ENCODE measurements at places on chromosomes 1 and 21.

GRCh38 chr1:168960595-168960994, 145.9 kb upstream of the ATP1B1 start:
- DNase-seq: no peak

DNA sequence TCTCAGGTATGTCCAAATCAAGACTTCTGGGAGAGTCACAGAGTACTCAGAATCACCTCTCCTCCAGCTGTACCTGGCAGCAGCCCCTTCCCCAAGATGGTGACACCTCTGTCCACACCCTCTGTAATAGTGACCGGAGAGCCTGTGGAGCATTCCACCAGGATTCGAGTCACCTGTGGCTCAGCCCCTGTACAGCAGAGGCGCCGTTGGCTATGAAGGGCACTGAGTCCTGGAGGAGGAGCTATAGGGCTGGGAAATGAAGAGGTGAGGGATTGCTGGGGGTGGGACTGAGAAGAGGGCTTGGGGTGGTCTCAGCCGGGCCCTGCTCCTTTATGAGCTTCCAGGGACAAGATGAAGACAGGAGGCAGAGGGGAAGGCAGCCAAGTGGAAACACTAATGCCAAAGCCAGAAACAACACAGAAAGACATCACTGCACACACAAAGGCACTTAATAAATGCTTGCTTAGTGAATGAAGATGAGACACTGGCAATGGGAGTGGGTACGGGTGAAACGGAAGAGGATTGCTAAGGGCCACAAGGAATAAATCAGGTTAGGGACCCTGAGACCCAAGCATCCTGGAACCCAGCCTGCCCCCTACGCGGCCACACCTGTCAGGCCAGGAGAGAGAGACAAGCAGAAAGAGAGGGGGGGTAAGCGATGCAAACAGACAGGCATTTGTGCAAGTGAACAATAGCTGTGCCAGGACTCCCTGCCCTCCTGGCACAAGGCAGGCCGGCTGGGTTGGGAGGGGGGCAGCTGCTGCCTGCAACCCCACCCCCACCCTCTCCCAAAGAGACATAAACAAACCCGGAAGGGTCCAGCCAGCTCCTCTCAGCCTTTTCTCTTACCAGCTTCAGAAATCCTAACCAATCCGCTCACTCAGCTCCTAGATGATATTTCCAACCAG, 3.9 kb downstream of the ARHGEF2 start:
- no peak for DNase-seq

DNA sequence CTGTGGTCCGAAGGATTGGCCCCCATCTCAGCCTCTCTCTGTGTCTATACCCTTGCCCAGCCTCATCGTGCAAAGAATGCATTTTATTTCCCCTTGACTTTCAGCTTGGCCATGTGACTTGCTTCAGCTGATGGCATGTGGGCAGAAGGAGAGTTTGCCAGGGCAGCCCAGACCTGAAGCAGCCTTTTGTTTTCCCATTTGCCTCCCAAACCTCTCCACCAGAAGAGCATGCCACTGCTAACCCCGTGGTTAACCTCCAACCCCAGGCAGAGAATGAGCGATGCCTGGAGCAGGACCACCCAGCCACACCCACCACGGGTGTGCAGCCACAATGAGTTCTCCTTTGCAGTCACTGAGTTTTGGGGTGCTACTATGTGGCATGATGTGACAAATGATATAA, 136.4 kb downstream of the SETD4 start:
- DNase-seq: no peak

GRCh38 chr1:151405187-151405951, 6.0 kb downstream of the PSMB4 start:
- DNase-seq: no peak

GRCh38 chr1:11175461-11175860, 13.7 kb upstream of the ANGPTL7 start:
- DNase-seq: no peak

- DNase-seq: no peak
Measured at GRCh38 chr1:224251741-224252146, 68.7 kb downstream of the DEGS1 start.

DNA sequence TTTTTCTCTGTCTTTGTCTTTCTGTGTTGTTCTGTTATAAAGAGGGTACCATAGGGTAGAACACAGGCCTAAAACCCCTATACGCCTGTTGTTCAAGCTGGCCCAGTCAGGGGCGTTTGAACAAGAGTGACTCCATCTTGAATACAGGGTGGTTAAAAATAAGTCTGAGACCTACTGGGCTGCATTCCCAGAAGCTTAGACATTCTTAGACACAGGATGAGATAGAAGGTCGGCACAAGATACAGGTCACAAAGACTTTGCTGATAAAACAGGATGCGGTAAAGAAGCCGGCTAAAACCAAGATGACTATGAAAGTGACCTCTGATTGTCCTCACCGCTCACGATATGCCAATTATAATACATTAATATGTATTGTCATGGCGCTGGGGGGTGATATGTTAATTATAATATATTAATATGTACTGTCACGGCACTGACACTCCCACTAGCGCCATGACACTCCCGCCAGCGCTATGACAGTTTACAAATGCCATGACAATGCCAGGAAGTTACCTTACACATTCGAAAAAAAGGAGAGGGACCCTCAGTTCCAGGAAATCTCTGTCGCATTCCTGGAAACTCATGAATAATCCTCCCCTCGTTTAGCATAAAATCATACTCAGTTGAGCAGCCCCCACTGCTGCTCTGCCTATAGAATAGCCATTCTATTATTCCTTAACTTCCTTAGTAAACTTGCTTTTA, 58.5 kb upstream of the KLHDC7A start:
- no peak for DNase-seq

All from ACHN (cell line).